ENCODE measurements at places on chromosomes 2 and 18. TPM values are rescaled to one million over a fixed set of nuclear protein-coding genes. Genes with fewer than 3 reads are reported as not detected.

CDC42EP3 gene
- polyA plus RNA-seq = 105 TPM

RFTN2 gene
- 0.08 TPM for polyA plus RNA-seq

TRABD2A gene
- polyA plus RNA-seq = 3.0 TPM

GRCh38 chr2:241641631-241642030 is 4.1 kb downstream of the ATG4B start:
- H3K4me3 ChIP-seq = no peak overlapping the region
- peaks cover 10% of the 10 kb centered on the region for H3K36me3 ChIP-seq
- H3K27me3 ChIP-seq = no peaks in the 10 kb centered on the region
- H3K4me1 ChIP-seq = peaks cover 3% of the 10 kb centered on the region
- H3K27ac ChIP-seq = no peak overlapping the region

- DNase-seq = no peak
- H3K4me1 ChIP-seq = no peaks in the 10 kb centered on the region
- no peaks in the 10 kb centered on the region for H3K27me3 ChIP-seq
- H3K4me3 ChIP-seq = no peak overlapping the region
- H3K27ac ChIP-seq = no peak overlapping the region
Measured at GRCh38 chr2:55173438-55174054, 58.5 kb downstream of the CLHC1 start.
